ENCODE measurements at places on chromosomes 2 and 18.

DNA sequence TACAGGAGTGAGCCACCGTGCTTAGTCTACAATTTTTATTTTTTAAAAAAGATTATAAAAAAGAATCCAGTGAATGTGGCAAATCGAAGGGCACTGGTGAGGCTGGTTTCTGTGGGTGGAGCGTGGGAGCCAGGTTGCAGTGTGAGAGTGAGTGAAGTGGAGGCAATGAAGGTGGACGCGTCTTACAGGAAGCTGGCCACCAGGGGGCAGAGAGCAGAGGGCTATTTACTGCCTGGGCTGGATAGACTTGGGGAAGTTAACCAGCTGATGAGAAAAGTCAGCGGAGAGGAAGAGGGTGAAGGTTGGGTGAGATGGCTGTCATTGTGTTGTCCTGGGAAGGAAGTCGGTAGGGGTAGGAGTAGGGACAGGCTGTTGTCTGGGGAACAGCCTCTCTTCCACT lies 6.8 kb downstream of the SCTR start:
- DNase-seq = no peak

DNA sequence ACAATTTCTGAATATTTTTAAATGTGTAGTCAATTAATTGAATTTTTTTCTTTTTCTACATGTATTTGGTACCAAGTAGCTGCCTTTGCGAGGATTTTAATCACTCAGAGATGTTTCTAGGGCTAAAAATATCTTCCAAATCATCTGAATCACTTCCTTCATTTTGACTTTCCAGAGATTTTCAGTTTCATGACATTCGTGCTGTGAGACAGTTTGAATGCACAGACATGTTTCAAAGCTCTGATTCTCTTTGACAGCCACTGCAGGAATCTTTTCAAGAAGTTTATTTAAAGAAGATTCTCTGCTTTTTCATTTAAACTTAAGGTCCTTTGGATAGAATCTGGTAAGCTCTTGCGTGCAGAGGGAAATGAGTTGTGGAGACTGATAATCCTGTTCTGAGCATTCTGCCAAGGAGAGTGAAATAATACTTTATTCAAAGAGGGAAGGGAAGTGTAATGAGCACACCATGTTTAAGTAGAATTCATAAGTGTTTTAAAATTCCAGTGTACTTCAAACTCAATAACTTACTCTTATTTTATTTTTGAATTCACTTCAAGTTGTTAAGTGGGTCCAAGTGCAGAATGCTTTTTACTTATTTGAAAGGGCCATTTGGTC lies 9.7 kb downstream of the CYBRD1 start:
- no peak for DNase-seq

- DNase-seq = no peak
Measured at GRCh38 chr2:148742373-148742772, 97.8 kb downstream of the EPC2 start.

DNA sequence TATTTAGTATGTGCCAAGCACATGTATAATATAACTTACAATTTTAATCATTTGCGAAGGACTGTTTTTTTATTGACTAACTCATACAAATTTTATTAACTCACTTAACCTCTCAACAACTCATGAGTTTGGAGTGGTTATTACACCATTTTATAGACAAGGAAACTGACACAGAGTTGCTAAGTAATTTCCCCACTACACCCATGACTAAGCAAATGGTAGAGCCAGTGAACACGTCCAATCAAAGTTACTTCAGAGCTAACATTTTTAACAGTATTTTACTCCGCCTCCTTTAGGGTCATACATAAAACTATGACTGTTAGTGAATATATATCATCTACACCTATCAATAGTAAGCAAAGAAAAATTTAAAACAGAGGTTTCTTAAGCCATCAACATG lies 556.7 kb upstream of the FSIP2 start:
- no peak for DNase-seq

- DNase-seq = no peak
Measured at GRCh38 chr2:233597522-233597921, 19.9 kb upstream of the UGT1A8 start.

DNA sequence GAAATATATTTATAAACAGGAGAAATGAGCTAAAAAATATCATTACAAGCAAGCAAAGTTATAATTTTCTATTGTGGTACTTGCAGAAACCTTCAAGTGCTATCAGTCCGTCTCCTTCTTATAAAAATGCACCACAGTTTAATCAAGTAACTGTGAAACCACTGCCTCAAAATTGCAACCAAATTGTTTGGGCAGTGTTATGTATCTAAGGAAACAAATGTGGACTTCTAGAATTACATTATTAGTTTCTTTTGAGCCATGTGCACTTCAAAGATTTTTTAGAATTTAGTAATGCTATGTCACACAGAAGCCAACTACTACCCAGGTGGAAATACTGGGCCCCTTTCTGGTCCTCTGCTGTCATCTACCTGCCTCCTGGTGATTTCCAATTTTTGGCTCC lies 495.6 kb downstream of the NYAP2 start:
- DNase-seq = no peak

DNA sequence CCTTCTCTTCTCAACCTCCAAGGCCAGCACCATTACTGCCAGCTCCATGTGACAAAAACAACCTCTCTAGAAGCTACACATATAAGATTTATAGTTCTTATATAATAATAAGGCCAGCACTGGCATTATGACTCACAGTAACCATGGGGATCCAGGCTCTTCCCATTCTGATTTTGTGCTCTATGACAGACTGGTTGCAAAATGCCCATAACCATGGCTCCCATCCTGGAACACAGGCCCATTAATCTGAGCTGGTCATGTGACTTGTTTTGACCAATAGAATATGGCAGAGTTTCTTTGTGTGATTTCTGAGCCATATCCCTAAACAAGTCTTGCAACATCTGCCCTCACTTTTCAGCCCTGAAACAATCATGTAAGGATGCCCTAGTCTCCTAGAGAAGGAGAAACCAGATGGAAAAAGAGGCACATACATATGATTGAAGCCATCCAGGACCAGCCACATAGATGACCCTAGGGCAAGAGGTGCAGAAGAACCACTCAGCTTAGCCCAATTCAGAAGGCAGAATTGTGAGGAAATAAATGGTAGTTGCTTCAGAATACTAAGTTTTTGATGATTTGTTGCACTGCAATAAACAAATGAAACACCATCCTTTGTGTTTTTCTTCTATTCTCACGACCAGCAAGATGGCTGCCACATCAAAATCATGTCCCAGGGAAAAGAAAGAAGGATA lies 173.9 kb downstream of the SUCLG1 start:
- no peak for DNase-seq

- no peak for DNase-seq
Measured at GRCh38 chr2:127074358-127074757, 32.6 kb downstream of the BIN1 start.

DNA sequence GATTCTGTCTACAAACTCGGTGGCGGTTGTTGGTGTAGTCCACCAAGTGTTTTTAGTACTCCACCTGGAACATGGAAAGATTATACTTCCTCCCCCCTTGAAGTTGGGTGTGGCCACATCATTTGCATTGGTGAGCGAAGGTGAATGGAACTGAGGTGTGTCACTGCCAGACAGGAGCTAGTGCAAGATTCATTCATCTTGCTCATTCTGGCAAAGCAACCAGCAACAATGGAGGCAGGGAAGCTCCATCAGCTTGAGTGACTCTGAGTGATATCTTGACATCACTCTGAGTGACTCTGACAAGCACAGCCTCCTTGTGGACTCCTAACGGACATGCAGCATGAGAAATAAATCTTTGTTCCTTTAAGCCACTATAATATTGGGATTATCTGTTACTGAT lies 54.7 kb upstream of the SLC1A4 start:
- DNase-seq = no peak

DNA sequence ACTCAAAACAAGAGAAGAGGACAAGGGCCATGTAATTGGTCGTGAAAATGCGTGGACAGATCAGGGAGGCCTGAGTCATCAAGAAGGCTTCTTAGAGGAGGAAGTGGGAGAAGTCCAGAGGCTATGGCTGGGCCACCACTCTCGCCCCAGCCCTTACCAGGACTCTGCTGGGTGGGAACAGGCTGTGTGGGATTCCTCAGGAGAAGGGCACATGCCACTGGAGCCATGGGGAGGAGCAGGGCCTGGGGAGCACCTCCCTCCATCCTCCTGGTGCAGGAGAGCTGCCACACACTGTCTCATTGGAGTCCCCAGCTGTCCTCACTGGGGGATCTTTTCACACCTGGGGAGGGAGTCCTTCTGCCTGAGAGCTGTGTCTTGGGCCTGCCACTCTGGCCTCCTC lies 9.4 kb upstream of the RALB start:
- no peak for DNase-seq

GRCh38 chr2:71463342-71463654 lies 9.9 kb downstream of the DYSF start:
- DNase-seq = no peak

DNA sequence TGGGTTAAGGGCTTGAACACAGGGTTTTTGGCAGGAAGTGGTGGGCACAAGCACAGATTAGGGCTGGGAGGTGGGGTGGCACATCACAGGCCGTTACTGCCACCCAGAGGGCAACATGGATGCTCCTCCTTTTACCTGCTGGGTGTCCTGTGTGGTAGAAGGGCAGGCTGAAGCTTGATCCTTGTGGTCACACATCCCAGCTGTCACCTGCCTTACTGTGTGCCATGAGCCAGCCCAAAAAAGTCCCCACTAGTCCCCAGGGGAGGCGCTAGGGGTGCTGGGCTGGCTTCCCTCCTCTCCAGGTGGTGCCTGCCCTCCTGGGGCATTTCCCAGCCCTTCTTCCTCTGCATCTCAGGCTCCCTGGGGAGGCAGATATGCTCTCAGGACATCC lies 50.5 kb upstream of the ALPP start:
- DNase-seq = no peak

GRCh38 chr18:10430677-10431076 lies 23.8 kb upstream of the APCDD1 start:
- DNase-seq = no peak

GRCh38 chr2:96273763-96274162 lies 7.7 kb downstream of the CIAO1 start:
- DNase-seq = no peak

- no peak for DNase-seq
Measured at GRCh38 chr2:222909286-222909685, 48.5 kb downstream of the ACSL3 start.

DNA sequence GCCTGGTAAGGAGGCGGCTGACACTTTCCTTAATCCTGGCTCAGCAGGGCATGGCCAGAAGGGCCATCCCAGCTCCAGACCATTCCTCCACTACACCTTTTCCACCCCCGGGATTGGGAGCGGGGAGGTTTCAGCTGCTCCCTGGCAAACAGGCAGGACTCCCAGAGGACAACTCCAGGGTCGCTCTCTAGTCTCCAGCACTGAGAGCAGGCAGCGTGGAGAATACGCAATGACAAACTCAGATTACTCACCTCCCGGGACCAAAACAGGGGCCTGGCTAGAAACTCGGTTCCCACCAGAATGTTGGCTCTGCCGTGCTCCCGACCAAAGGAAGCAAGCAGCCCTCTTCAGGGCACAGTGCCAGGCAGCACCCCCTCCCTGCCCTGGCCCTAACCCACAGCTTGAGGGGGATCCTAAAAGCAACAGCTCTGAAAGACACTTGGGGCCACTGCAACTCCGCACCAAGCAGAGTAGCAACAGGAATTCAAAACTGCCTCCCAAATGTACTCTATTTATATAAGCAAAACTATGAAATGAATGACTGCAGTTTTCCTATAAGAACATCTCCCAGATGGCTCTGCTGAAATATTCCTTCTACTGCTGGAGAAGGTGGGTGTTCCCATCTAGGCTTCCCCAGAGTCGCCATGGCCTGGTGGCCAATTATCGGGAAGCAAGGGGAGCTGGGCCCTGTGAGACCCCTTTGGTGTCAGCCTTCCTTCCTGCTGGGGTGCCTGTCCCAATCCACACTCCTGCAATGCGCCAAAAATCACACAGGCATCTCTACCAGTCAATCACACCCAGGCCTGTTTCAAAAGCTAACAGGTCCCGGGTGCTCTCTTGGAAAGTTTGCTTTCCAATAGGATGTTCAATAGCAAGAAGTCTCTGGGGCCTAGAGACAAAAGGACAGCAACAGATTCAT lies 61.2 kb upstream of the POMC start:
- no peak for DNase-seq

DNA sequence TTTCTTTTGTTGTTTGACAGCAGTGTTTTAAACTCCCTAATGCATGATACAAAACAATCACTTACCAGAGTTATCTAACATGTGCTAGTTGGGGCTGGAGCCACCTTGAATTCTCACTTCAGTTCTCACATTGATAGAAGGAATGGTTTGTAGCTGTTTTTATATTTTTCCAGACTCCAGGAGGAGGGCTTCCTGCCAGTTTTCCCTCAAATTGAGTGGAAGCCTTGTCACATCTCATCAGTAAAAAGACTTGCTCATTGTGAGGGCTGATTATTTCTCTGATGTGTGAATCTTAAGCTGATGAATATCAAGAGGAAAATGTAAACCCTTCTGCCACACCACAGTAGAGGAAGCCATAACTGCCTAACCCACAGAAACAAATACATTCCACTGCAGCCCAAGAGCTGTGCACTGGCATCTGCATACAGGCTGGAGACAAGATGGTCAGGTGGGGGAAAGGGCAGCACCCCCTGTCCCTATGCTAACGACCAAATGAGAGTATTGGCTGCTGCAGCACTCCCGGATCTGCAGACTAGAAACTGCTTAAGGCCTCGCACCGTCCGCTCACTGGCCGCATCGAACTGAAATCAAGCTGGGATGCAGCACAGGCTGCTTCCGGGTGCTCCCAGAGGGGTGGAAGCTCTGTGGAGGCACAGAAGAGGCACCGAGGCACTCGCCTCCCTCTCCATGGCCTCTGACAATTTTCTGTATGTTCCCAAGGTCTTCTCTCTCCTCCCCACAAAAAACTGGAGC lies 73.7 kb upstream of the TPO start:
- no peak for DNase-seq

DNA sequence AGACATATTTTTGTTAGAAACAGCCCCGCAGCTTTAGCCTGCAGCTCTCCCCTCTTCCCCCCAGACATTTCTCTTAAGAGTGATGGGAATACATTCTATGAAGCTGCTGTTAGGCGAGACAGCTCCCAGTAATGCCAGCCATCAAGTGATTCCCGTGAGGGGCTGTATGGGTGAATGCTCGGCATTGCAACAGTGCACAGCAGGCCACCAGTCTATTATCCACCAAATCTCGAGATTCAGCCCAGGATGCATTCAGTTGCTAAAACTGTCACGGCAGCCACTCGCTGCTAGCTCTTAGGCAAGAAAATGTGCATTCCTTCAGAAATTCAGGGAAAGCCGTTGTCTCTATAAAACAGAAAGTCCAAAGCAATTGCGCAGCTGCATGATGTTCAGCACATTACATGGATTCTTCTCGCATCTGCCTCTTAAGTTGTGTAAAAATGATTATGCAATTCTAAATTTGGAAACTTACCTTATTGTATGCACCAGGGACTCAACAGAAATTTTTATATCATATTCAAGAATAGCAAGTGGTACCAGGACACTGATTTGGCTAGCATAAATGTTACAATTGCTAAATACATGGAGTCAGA lies 211.3 kb upstream of the ARL4C start:
- DNase-seq = no peak

DNA sequence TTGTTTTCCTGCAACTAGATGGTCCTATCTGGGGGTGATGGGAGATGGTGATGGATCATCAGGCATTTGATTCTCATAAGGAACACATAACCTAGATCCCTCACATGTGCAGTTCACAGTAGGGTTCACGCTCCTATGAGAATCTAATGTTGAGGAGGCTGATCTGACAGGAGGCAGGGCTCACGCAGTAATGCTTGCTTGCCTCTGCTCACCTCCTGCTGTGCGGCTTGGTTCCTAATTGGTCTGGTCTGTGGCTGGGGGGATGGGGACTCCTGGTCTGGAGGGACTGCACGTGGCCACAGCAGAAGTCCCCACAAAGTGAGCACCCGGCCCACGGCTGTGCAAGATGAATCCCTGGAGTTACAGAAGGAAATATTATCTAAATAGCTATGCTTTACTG lies 11.3 kb downstream of the MC5R start:
- DNase-seq = no peak

GRCh38 chr2:164785457-164785856 lies 56.2 kb downstream of the COBLL1 start:
- no peak for DNase-seq

All from central memory CD8-positive, alpha-beta T cell (primary cell).